HS-5 (cell line): ENCODE measurements at places on chromosomes 2 and 18.

GRCh38 chr2:68594041-68594440 lies 49.3 kb upstream of the PROKR1 start:
- no peak for DNase-seq

GRCh38 chr2:227846831-227847230 lies 24.6 kb upstream of the DAW1 start:
- no peak for DNase-seq

DNA sequence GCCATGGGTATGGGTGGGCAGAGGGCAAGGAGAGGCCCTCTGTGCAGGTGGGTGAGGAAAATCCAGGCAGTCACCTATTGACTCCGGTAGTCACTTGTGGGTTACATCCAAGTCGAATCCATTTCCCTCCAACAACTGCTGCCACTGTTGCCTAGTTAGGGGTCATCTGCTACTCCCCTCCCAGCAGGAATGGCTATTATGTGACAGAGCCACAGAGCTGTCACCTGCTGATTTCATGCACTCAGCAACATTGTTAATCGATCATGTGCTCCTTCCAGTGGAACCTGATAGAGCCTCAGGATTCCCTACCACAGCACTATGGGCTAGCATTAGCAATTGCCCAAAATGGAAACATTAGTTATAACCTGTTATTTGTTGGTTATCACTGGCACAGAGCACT lies 31.4 kb downstream of the POLR1A start:
- no peak for DNase-seq

DNA sequence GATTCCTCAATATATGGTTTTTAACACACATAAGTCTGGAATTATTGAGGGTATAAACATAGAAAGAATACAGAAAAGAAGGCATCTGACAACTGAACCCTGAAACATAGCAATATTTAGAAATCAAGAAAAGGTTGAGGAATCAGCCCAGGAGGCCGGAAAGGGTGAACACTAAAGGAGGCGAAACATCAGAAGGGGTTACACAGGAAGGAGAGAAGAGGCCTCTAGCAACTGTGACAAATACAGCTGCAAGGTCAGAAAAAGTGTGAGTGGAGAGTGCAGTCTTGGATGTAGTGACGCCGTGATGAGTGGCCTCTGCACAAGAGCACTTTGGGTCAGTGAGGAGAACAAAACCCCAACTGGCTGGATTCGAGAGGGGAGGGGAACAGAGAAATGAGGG lies 70.7 kb downstream of the SLC9A2 start:
- no peak for DNase-seq

- no peak for DNase-seq
Observed at GRCh38 chr2:235567842-235568241, 74.0 kb downstream of the AGAP1 start.

- no peak for DNase-seq
Observed at GRCh38 chr2:78498125-78498524, 527.4 kb upstream of the REG3G start.

DNA sequence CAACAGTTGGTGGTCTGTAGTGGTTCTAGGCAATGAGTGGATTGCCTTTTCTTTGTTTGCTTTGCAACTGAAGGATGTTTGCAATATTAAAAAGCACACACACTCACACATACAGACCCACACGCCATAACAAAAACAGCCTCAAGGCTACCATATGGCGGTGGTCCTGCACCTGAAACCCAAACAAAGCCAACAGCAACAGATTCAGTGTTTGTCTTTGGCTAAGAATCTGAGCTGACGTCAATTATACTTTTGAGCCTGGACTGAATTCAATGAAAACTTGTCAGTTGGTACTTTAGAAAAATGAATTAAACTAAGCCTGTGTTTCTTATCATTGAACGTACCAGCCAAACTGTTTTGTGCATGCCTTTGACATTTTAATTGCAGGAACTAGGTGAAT lies 65.0 kb upstream of the NYAP2 start:
- DNase-seq, result no peak

DNA sequence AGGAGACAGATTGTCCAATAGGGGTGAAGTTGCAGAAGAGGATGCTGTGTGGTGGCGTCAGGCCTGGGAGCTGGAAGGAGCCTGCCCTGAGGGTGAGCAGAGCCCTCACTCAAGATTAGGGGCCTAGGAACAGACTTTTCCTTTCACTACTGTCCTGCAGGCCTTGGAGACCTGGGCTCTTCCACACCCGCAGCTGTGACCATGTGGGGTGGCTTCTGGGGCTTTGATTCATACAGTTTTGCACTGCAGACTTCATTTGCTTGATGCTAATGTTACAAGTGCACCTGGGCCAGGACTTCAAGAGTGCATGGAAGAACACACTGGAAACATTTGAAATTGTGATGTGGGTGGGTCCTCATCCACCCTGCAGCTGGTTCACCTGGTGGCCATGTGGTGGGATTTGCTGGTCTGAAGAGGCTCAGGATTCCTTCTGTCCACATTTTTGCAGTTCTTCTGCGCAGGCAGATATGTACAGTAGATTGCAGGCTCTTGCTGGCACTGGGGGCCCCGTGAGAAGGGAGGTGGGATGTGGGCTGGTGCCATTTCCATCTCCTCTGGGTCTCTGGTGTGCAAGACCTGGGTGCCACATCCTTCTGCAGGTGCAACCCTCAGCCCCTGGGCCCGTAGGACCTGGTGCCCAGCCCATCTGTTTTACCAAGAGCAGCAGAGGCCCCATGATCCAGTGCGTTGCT lies 9.9 kb downstream of the GLI2 start:
- no peak for DNase-seq

- peak; percentile 87 for DNase-seq
Observed at GRCh38 chr2:191899410-191899809, 52.5 kb upstream of the CAVIN2 start.

DNA sequence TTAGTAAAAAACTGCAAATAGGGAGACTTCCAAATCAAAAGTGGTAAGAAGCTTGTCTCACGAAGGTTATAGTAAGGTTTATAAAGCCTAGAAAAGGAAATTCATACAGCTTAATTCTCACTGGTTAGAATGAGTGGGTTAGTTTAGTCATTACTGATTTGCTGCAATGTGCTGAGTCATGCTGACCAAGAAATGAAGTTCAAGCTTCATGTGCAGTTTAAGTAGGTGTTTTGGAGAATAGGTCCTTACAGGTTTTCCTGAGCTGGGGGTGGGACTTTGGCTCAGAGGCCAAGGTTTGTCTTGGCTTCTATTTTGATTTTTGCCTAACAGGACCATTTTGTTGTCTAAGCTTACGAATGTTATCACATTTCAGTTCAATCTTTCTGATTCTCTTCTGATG lies 15.1 kb downstream of the CLIP4 start:
- DNase-seq, result no peak

GRCh38 chr2:147331790-147332419 lies 512.9 kb upstream of the ACVR2A start:
- no peak for DNase-seq

- DNase-seq, result no peak
Observed at GRCh38 chr2:109257653-109258052, 128.6 kb downstream of the SH3RF3 start.

DNA sequence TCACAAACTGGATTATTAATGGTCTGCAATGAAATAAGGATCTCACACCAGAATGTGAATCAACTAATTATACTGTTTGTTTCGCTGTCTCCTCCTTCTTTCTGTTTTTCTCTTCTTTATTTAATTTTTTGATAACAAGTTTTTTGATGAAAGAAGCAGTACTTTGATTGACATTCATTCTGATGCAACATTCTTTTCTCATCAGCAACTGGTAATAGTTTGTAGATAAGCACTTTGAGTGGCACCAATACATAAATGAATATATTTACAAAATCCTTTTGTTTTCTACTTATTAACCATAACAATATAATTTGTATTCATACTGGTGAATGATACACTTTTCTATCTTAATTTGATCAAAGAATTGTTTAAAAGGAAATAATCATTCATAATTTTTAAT lies 115.3 kb upstream of the FAM117B start:
- no peak for DNase-seq

- no peak for DNase-seq
Observed at GRCh38 chr2:85309699-85310321, 18.0 kb downstream of the TGOLN2 start.

GRCh38 chr2:21072477-21073242 lies 28.8 kb upstream of the APOB start:
- no peak for DNase-seq

DNA sequence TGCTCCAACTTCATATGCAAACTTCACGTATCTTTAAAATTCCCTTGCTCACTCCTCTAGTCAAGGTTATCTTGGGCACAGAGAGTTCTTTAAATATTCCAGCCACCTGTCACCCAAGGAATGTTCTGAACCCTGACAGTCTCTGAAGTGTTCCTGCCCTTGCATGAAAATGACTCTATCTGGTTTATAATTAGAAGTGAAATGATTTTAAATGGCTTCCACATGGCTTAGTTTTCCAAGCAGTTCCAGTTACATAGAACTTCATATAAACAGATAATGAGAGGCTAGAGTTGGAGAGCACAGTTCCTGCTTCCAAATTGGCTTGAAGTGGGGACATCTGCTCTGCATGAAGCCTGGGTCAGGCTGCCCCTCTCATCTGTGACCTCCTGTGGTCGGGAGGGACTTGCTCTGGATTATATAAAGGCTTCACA lies 81.9 kb downstream of the SLC4A3 start:
- DNase-seq, result no peak

DNA sequence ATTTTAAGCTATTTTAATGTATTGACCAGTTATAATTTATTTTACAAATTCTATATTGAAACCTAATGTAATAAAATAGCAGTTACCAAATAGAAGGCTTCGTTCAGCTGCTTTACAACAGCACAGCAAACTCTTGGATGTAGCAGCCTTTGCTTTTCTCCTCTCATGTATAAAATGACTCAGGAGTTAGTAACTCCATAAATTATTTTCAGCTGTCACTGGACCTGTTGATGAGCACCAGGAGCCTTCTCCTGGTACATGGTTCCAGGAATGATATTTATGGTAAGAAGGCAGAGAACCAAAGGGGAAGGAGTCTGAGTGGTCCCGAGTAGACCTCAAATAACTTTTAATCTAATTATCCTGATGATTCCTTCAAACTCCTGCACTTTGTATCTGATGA lies 256.4 kb upstream of the NETO1 start:
- DNase-seq, result no peak

DNA sequence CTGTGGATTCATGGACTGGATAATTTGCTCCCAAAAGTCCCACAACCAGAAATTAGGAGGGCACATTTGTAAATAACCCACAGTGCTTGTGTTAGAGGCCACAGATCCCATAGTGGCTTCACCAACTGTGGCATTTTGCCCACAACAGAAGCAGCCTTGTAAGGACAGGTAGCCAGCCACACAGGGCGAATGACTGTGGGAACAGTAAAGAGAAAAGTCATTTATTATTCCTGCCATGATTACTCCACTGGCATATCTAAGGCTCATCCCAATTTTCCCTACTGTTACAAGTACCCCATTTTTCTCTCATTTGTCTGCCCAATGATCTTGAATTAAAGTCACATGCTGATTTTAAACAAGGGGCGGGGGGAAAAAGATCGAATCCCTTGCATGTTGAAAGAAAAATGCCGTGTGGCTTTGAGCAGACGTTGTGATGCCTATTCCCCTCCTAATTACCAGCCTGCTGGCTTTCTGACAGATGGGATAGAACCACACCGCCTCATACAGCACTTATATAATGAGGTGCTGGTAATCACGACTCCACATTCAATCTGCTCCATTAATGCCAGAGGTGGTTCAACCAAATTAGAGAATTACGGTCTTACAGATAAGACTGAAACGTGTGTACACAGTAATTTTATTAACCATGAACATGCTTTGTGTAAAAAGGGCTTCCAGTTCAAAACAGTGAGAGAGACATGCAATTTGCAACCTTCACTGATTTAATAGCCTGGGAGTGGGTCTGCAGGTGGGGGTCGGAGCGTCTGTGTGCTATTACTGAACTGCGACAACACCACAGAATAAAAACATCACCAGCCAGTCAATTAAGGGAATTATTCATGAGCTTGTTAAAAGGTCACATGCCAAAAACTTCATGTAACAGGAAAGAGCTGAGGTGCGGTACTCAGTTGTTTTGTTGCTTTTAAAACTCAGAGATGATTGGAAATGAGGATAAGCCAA lies 196.0 kb downstream of the TMEM163 start:
- no peak for DNase-seq

DNA sequence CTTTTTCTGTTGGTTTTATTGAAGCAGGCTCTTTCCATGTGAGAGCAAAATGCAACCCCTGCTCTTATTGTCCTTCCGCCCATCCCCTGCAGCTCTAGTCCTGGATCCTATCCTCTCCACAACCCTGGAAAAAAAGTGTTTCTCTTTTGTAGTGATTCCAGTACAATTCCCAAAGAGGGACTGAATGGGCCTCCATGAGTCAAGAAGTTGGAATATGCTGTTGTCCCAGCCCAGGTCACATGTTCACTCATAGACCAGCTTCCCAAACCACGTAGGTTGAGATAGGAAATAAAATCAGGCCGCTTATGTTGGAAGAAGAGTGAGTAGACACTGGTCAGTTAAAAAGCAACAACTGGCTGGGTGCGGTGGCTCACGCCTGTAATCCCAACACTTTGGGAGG lies 39.4 kb downstream of the CPO start:
- DNase-seq, result no peak

DNA sequence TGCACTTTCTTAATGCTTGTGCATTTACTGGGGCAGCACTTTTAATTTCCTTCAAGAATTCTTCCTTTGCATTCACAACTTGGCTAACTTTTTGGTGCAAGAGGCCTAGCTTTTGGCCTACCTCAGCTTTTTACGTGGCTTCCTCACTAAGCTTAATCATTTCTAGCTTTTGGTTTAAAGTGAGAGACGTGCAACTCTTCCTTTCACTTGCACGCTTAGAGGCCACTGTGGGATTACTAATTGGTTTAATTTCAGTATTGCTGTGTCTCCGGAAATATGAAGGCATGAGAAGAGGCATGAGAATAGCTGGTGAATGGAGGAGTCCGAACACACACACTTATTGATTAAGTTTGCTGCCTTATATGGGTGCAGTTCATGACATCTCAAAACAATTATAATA lies 354.1 kb downstream of the DLGAP1 start:
- DNase-seq, result no peak

- DNase-seq, result no peak
Observed at GRCh38 chr2:229660391-229660790, 54.0 kb downstream of the DNER start.

- no peak for DNase-seq
Observed at GRCh38 chr2:866009-866680, 84.5 kb upstream of the SNTG2 start.

DNA sequence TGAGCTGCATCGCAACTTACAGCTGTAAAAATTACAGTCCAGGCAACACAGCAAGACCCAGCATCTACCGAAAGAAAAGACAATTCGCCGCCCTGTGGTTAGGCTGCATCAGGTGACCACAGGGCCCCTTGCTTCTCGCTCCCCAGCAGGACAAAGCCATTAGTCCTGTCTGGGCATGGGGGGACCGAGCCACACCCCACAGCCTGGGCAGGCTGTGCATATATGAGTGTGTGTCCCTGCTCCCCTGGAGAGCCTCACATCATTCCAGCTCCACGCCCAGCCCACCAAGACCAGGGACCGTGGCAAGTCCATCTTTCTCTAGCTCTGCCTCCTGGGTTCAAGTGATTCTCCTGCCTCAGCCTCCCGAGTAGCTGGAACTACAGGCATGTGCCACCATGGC lies 33.9 kb downstream of the SNORC start:
- DNase-seq, result no peak
